Suppressor macrophage (primary cell): ENCODE measurements at places on chromosomes 2 and 18.

DNA sequence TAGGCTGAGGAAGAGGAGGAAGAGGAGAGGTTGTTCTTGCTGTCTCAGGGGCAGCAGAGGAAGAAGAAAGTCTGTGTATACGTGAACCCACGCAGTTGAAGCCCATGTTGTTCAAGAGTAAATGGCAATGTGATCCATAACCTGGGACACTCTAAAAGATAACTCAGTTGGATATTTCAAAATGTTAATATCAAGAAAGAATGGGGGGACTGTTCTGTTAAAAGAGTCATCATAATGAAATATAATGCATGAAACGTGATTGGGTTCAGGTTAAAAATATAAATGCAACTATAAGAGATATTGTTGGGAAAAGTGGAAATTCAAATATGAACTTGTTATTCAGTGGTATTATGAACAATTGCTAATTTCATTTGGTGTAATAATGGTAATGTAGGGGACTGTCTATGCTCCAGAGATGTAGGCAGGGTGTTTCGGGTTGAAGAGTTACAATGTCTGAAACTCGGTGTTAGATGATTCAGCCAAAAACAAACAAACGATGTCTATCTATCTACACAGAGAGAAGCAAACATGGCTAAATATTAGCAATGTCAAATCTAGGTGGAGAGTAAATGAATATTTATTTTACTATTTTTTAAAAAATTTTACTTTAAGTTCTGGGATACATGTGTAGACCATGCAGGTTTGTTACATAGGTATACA is 21.1 kb upstream of the POLE4 start:
- no peak for DNase-seq

- DNase-seq: no peak
Measured at GRCh38 chr2:189409131-189409530, 32.1 kb upstream of the WDR75 start.

DNA sequence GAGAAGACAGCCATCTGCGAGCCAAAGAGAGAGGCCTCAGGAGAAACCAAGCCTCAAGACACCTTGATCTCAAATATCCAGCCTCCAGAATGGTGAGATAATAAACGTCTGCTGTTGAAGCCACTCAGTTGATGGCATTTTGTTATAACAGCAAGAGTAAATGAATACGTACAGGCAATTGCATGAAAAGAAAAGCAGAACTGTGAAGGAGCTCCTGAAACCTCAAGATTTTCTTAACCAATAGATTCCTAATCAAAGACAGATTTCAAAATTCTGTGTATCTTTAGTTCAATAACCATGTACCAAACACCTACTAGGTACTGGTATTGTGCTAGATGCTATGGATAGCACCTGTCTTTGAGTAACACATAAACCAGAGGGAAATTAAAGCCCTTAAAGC is 139.5 kb downstream of the PIEZO2 start:
- no peak for DNase-seq

- peak; percentile 51 for DNase-seq
Measured at GRCh38 chr2:74436848-74437695, 4.7 kb downstream of the RTKN start.

DNA sequence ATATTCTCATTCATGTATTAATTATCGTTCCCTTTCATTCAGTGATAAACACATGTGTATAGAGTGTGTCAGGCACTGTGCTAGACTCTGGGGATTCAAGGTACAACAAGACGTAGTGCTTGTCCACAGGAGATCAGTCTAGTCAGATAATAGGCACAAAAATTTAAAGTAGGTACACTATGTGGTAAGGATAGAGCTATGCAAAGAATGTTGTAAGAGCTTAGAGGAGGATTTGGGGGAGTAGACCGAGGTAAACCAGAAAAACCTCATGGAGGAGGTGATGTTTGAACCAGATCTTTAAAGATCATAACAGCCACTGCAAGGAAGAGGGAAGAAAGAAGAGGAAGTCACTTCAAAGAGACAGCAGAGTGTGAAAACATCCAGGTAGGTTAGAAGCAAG is 256.9 kb upstream of the DDX18 start:
- DNase-seq: no peak

GRCh38 chr2:108413711-108414095 is 35.3 kb upstream of the GCC2 start:
- no peak for DNase-seq

DNA sequence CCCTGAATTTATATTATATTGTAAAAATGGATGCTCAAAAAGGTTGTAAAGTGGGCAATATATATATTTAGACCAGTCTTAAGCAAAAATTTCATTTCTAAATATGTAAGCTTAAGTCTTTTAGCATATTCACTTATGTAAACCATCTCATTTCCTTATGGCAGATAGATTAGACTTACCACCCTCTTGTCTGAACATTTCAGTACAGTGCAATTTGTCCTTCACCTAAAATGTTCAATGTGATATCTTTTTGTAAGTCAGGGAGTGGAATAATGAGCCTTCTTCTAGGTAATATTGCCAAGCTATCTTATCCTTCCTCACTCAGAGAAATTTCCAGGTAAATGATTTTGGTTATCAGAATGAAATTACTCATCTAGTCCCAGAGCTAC is 92.3 kb downstream of the KLF7 start:
- DNase-seq: no peak

- DNase-seq: no peak
Measured at GRCh38 chr2:179373816-179374215, 109.2 kb upstream of the SESTD1 start.

- DNase-seq: no peak
Measured at GRCh38 chr2:182080493-182080892, 94.8 kb downstream of the PPP1R1C start.

- no peak for DNase-seq
Measured at GRCh38 chr2:191171708-191172355, 21.0 kb upstream of the STAT4 start.

DNA sequence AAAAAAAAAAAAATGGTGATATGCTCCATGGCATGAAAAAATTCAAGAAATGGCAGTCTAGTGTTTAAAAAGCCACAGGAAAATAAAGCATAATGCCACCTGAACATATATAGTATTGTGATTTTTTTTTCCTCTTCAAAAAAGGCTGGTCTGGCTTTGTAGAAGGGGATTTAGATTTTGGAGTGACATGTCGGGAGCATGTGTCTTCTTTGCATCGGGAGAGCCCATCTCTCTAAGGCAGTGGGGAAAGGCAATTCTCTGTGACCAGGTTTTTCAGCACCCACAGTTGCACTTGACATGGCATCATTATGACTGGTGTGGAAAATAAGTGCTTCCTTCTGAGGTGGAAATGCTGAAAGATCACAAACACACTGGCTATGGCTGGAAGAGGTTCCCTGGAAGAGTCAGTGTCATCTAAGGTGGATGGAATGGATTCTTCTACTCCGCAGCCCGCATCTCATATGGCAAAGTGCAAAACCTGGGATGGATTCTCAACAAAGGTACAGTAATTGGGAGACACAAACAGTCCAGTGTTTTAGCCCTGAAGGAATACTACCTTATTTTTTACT is 172.5 kb downstream of the AGAP1 start:
- no peak for DNase-seq

GRCh38 chr2:178804791-178805190 is 2.4 kb downstream of the TTN start:
- DNase-seq: no peak

GRCh38 chr2:73997813-73998212 is 13.1 kb downstream of the TET3 start:
- no peak for DNase-seq

DNA sequence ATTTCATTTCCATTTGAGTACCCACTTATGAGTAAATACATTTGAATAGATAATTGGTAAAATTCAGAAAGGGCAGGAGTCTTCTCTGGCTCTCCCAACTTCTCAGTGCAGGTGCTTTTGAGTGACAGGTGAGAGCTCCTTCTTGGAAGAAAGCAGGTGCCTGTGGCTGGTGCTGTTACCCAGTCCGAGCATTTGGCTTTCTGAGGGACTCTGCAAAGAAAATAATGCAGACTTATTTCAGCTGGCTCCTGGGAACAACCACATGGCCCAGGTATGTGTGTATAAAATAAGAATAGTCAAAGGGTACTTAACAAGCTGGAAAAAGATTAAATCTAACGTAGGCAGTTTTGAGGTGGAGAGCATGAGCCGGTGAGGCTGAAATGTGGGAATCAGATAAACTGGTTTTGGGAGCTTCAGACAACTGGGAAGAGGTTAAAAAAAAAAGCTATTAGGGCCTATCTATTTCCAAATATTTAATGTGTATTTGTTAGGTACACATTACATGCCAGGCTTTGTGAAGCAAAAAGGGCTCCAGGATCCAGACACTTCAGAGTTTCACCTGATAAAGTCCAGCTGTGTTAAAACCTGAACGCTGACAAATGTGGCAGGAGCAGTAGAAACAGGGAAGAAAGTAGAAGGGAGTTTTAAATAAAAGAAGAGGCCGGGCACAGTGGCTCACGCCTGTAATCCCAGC is 20.6 kb downstream of the ZNF236 start:
- no peak for DNase-seq

DNA sequence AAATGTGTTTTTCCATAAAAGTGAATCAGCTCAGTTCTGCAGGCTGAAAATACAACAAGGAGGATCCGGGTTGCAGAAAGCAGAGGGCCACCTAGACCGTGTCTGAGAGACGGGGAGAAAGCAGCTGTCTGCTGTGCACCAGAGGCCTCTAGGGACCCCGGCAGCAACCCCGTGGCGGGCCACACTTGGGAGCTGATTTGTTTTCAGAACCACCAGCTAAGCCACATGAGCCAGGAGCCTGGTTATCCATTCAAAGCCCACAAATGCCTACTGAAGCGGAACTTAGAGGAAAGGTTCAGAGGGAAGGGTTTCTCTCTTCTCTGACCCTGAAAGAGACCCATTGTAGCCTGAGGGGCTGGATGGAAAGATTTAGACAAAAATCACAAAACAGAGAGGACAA is 28.4 kb upstream of the ID2 start:
- DNase-seq: no peak

GRCh38 chr2:237408335-237409000 is 5.5 kb downstream of the COL6A3 start:
- no peak for DNase-seq

GRCh38 chr2:235813398-235813797 is 319.6 kb downstream of the AGAP1 start:
- no peak for DNase-seq
